Activated CD4-positive, alpha-beta memory T cell treated with anti-CD3 and anti-CD28 coated beads, Interleukin-2, amount 10 ng/mL, durations not matched to agents 7 days and 5 days (primary cell): ENCODE measurements at places on chromosomes 16 and 17. TPM values are rescaled to one million over a fixed set of nuclear protein-coding genes. Genes with fewer than 3 reads are reported as not detected.

GRCh38 chr16:57544124-57544653, 1.7 kb downstream of the ADGRG5 start:
- DNase-seq: peak; percentile 16
- H3K27me3 ChIP-seq: no peaks in the 10 kb centered on the region
- peaks cover 63% of the 10 kb centered on the region for H3K4me1 ChIP-seq
- H3K27ac ChIP-seq: peak overlapping the region; percentile 45
- peaks cover 10% of the 10 kb centered on the region for H3K36me3 ChIP-seq
- peak overlapping the region; percentile 72 for H3K4me3 ChIP-seq

- H3K4me1 ChIP-seq: peaks cover 12% of the 10 kb centered on the region
- peaks cover 15% of the 10 kb centered on the region for H3K27me3 ChIP-seq
- no peak for DNase-seq
- H3K27ac ChIP-seq: no peak overlapping the region
- H3K4me3 ChIP-seq: no peak overlapping the region
These were observed 46.2 kb downstream of the SMPD3 start for GRCh38 chr16:68401871-68402747.

DNA sequence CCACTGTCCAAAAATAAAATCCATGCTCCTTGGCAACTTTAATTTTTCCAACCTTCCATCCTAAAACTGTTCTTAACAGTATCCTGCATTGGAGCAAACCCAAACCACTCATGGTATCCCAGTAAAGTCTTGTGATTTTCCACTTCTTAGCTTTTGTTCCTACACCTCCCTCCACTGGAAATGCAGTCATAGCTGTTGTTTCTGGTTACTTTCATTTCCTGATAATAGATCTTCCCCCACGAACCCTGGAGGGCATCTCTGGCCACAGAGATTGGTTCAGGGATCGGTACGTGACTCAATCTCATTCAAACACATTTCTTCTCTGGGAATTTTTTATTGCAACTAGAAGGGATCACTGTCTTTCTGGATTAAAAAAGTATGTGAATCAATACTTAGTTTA, 276.0 kb downstream of the GRIN2A start:
- H3K4me1 ChIP-seq: no peaks in the 10 kb centered on the region
- no peaks in the 10 kb centered on the region for H3K27me3 ChIP-seq
- no peak for DNase-seq
- H3K4me3 ChIP-seq: no peak overlapping the region

GRCh38 chr16:31519759-31520431, 7.8 kb upstream of the AHSP start:
- no peaks in the 10 kb centered on the region for H3K4me1 ChIP-seq
- no peak overlapping the region for H3K27ac ChIP-seq
- H3K4me3 ChIP-seq: no peak overlapping the region
- peaks cover 5% of the 10 kb centered on the region for H3K27me3 ChIP-seq

The G6PC1 gene
- total RNA-seq: not detected

The RNF43 gene
- not detected for total RNA-seq

The IL21R gene
- total RNA-seq: 29.5 TPM
